NCI-H226 (cell line): ENCODE measurements at places on chromosomes 5 and 9.

- no peak for DNase-seq
Measured at GRCh38 chr5:138574744-138575193, 432 bp downstream of the HSPA9 start.

DNA sequence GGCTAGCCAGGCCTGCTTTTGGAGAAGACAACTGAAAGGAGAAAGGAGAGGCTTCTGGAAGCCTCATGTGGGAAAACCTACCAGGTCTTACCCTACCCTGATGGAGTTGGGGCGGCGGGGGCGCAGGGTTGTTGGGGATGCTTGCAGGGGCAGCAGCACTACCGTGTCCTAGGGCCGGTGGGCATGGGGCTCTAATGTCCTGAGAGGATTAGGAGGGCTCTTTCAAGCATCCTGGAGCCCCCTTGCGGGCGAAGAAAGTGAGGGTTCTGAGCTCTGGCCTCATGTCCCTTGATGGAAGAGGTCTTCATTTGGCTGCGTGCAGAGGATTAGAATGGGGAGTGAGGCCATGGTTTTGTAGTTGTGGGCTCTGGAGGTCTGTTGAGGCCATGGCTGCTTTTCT, 86.9 kb upstream of the PITX1 start:
- no peak for DNase-seq

GRCh38 chr9:37157726-37158377, 37.5 kb downstream of the ZCCHC7 start:
- DNase-seq, result no peak

DNA sequence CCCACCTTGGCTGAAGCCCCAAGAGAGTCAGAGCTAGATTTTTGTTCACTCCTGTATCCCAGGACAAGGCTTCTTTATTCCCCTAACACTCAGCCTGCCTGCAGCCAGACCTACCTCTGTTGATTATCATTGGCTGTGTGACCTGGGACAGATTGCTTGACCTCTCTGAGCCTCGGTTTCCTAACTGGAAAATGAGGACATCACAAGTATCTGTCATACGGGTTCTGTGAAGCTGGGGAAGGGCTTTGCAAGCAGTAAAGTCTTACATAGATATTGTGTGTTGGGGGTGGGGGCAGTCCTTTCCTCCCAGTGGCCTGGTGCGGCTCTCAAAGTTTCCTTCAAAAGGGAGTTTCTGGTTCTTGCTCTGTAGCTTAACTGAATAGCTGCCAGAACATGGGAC, 2.5 kb upstream of the NEK6 start:
- no peak for DNase-seq

DNA sequence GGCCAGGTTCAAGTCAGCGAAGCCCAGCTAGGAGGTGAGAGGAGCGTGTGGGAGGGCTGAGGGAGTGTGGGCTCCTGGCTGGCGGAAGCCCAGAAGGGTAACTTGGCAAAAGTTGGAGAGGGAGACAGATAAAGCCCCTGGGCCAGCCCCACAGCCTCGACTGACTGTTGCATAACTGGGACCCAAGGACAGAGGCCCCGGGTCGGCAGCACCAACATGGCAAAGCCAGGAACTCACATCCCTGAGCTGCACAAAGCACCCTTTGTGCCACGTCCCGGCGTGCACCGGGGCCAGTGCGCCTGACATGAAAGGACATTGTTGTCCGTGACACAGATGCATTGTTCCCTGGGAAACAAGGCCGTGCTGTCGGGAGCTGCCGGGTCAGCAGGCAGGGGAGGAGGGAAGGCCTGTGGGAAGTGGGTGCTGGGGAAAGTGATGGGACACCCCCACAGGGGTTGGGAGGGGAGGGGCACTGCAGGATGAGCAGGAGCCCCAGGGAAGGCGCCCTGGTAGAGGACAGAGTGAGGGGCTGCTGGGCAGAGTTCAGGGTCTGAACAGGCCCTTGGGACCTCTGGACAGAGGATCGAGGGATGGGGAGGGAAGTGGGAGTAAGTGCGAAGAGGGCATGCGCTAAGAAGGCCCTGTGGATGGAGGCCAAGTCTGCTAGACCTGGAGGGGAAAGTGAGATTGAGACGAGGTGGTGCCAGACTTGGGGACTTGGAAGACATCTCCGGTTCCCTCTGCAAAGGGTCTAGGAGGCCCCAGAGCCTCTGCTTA, 13.0 kb upstream of the DPM2 start:
- no peak for DNase-seq

DNA sequence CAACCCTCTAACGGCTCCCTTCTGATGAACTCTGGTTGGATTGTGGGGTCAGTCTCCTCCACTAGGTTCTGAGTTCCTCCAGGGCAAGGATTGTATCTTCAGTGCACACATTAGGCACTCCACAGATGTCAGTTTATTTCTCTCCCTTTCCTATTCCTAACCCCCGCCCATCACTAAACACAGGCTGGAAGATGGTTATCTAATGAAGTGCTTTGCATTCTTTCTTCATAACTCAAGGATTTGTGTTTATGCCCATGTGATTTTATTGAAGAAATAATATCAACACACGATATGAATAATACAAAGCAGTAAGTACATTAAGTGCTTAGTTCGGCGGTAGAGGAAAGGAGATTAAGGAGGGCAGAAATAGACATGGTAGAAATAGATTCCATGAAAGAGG, 4.4 kb upstream of the CREBRF start:
- DNase-seq, result peak; percentile 42

GRCh38 chr9:130073373-130073772, 19.7 kb downstream of the GPR107 start:
- DNase-seq, result no peak

DNA sequence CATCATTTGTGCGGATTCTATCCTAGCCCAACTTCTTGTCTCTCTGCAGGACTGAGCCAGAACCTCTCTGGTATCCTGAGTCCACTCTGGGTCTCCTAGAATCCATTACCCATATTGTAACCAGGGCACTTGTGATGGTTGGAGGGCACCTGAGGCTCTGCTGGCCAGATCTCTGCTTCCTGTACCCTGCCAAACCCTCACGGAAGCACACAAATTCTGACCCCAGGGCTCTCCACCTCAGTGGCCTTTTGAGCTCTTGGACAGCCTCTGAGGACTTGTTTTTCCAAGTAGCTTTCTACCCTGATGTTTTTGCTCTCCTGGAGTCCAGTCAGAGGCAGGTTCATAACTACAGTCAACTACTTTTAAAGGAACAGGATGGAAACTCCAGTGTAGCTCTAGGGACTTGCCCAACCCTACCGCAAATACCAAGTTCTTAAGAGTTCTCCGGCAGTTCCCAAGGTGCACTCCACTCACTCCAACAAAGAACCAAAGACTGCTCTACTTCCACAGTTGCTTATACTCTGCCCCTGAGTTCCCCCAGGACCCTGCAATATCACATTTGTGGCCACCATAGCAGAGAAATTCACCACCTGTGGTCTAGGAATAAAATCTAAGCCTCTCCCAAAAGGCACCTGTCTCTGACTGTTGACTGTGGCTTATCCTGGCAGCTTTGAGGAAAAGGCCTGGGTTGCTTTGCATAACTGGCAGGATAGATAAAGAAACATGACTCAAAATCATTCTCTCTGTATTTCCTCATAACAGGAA, 9.6 kb downstream of the PIP5K1B start:
- no peak for DNase-seq

DNA sequence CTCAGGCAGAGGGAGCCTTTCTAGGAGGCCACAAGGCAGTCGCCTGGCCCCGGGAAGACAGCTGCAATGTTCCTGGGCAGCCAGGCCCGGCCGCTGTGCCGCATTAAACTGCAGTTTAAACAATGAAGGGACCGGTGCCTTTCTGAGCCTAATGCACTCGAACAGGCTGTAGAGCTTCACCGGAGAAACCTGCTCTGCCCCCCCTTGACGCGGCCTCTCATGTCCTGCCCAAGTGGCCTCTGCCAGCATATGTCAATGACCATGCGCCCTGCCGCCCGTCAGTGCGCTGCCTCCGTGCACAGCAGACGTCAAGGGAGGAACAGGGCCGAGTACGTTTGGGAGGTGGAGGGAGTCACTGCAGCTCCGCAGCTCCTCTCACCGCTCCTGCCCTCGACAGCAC, 38.4 kb upstream of the BARHL1 start:
- no peak for DNase-seq

GRCh38 chr5:179294891-179295777, 50.1 kb downstream of the ADAMTS2 start:
- no peak for DNase-seq

DNA sequence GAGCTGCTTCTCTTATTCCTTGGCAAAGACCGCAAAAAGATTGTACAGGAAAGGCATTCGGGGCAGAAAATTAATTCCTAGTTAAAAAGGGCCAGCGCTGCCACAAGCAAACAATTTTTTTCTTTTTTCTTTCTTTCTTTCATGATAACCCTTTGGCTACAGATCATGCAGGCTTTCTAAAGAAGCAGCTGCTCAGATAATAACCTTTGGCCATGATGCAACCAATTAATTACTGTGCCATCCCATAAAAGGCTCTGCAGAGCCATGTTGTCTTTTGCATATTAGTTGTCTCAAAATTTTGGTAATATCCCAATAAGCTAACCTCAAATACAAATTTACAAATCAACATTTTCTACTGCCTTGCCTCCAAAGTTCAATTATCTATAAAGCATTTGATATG, 758.4 kb upstream of the SEMA6A start:
- no peak for DNase-seq

DNA sequence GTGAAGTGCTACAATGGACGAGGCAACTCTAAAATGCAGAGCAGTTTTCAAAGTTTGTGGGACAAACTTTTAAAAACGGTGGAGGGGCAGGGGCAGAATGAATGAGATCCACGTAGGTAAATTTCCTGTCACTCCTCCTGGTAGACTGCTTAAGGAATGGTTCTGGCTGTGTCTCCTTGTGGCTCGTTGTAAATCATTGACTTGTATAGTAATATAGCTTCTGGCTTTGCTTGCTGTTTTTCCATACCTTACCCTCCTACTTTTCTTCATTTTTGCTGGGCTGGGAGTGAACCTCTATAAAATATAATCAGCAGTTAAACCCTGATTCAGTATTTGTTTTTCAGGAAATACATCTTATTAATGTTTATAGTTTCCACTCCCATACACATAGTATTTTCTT, 235.7 kb downstream of the TUSC1 start:
- no peak for DNase-seq

DNA sequence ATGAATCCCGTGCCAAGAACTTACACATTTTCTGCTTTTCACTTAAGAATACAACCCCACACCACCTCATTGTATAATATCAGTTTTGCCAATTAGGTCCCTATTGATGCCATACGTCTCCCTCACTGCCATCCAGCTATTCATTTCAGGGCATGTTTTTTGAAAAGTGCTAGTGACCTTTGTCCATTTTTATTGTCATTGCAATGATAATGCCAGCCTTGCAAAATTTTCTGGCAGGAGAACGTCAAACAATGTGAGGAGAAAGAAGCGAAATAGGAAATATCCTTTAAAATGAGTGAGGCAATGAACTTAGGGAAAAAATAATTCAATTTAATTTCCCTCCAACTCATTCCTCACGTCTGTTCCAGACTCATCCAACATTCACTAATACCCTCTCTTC, 111.8 kb upstream of the CKMT2 start:
- no peak for DNase-seq
